NCI-H526 (cell line): ENCODE measurements at places on chromosomes 7 and 10.

GRCh38 chr10:101856626-101857025 lies 13.0 kb upstream of the KCNIP2 start:
- no peak for DNase-seq

DNA sequence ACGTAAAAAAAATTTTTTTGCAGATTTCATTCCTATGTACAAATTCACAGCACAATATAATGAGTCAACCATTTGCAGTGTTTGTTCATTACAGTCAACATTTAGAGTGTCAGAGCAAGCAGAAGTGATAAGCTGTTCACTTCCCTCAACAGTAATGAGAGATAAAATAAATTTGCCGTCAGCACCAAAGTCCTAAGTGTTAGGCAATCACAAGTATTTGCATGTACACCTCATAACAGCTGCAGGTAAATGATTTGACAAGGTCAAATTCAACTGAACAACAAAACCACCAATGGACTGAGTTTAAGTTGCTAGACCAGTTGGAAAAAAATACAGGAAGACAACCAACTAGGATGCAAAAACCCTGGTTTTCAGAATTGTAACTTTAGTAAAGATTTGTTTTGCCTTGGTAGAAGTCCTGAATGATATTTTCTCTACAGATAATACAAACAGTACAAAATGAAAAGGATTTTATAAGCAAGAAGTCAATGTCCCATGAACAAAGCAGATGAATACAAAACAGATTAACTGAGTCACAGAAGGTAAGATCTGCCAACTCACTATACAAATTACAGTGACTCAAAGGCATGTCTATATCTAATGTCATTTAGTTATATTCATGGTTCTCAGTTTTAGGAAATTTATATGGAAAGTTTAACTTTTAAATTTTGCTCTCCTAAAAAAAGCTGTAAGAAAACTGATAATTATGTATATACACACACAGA lies 10.4 kb downstream of the RAPGEF5 start:
- peak; percentile 90 for DNase-seq

GRCh38 chr7:33108554-33109004 lies 625 bp downstream of the RP9 start:
- DNase-seq, result peak; percentile 26

- no peak for DNase-seq
These were observed 30.1 kb downstream of the C10orf90 start for GRCh38 chr10:126640401-126640800.

DNA sequence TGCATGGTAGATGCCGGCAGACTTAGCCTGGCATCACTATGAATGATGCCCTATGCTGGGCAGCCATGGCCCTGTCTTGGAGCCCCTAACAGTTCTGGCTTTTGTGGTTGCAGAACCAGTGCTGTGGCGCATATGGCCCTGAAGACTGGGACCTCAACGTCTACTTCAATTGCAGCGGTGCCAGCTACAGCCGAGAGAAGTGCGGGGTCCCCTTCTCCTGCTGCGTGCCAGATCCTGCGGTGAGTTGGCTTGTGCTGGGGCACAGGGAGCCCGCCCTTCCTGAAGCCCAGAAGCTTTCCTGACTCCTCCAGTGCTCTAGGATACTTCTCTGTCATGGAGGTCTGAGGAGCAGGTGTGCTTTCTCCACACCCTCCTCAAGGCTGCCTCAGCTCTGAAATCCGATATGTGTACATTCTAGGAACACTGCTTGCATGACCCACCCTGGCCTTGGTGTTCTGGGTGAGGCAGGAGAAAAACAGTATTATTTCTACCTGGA lies 25.6 kb upstream of the SH2D4B start:
- DNase-seq, result no peak

- DNase-seq, result no peak
These were observed 61.0 kb downstream of the HTR5A start for GRCh38 chr7:155131090-155131489.

DNA sequence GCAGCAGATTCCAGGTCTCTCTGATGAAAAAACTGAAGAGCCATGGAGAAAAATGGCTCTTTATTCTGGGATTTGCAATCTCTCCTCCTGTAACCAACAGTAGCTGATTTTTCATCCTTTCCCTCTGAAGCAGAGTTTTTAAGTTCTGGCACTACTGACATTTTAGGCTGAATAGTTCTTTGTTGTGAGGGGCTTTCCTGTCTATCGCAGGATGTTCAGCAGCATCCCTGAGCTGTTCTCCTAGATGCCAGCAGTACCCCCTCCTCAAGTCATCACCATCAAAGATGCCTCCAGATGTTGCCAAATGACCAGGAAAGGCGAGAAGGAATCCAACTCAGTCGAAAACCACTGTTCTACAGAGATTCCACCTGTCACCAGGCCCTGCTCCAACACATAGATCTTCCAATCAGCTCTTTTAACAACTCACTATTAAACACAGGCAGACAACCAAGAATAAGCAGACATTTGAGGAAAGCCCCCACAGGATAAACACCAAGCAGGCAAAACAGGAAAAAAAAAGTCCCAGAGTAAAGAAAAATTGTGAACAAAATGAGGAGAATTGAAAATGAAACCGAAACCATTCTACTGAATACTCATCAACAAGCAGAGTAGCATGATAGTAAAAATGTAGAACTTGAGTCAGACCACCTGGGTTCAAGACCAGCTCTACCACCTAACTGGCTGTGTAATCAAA lies 124.8 kb downstream of the MPP7 start:
- DNase-seq, result no peak

- no peak for DNase-seq
These were observed 56.4 kb downstream of the HIPK2 start for GRCh38 chr7:139721417-139721816.

- no peak for DNase-seq
These were observed 180.6 kb upstream of the AGK start for GRCh38 chr7:141370650-141371049.

DNA sequence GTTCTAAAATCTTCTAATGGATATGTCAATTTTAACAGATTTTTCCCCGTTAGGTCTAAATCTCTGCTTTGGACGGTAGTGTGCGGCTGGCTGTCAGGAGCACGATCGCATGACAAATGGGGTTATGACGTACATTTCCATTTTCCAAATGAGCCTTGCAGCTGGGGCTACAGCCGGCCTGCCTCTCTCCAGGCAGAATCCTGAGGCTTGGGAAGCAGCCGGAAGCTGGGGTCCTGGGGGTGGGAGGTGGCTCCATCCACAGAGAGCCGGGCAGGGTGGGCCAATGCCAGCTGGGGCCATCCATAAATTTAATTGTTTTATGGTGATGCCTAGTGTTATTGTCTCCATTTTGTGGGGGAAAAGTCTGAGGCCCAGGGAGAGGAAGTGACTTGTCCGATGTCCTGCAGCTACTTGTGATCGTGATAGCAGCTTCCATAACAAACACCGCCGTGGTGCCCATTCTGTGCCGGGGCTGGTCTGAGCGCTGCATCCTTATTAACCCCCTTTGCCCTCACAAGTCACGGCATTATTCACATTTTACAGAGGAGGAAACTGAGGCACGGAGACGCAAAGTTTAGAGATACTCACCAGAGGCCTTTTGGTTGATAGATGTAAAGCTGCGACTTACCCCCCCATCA lies 53.0 kb upstream of the EBF3 start:
- no peak for DNase-seq

- DNase-seq, result no peak
These were observed 51.7 kb downstream of the LRRC18 start for GRCh38 chr10:48887982-48888381.

- DNase-seq, result no peak
These were observed 6.9 kb downstream of the MMD2 start for GRCh38 chr7:4951903-4952636.

GRCh38 chr10:3330663-3331062 lies 158.1 kb upstream of the PITRM1 start:
- no peak for DNase-seq

GRCh38 chr10:33136781-33137180 lies 178.8 kb upstream of the ITGB1 start:
- DNase-seq, result no peak

DNA sequence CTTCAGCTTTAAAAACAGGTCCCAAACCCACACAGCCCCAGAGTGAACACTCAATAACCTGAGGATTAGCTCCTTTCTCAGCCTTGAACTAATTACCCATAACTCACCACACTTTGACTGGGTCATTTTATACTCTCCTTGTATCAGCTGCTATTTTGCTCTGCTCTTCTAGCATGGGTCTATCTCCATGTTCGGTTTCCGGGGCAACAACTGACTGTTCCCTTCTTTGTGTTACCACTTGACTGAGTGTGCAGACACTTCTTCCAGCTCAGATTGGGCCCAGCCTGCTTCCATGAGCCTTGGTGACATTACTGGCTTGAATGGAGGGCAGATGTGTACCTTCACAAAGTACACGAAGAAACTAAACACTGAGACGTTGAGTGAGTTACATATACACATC lies 31.5 kb upstream of the PRPS1L1 start:
- no peak for DNase-seq

- DNase-seq, result no peak
These were observed 82.3 kb upstream of the FAM20C start for GRCh38 chr7:109898-110556.

GRCh38 chr10:30750971-30751677 lies 121.6 kb upstream of the LYZL2 start:
- DNase-seq, result no peak

DNA sequence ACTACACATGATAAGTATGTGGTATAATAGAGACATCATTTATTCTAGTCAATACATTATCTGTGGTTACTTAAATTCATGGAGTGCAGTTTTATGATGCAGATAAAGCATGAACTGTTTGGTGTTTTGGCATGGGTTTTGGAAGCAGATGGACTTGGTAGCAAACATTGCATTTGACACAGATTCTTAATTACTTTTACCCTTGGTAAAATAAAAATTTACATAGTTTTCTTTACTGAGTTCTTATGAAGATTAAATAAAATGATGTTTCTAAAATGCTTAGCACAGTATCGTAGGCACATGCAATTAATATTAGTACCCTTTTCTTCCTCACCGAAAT lies 92.0 kb downstream of the ABCA13 start:
- no peak for DNase-seq

DNA sequence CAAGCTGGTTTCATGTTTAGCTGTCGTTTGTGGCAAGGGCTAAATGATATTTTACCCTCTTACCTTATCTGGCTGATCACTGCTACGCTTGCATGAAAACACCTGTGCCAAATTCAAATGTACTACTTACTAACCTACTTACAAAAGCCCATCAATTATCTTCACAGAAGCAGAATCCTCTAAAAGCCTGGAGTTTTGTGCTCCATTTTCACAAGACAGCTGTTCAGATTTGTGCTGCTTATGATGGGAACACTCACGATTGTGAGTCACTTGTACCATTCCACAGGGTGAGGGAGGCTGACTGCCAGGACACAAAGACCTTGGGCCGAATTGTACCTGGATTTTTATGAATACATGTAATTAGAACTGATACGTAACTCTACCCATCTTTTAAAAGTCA lies 245.0 kb upstream of the NPY start:
- no peak for DNase-seq

DNA sequence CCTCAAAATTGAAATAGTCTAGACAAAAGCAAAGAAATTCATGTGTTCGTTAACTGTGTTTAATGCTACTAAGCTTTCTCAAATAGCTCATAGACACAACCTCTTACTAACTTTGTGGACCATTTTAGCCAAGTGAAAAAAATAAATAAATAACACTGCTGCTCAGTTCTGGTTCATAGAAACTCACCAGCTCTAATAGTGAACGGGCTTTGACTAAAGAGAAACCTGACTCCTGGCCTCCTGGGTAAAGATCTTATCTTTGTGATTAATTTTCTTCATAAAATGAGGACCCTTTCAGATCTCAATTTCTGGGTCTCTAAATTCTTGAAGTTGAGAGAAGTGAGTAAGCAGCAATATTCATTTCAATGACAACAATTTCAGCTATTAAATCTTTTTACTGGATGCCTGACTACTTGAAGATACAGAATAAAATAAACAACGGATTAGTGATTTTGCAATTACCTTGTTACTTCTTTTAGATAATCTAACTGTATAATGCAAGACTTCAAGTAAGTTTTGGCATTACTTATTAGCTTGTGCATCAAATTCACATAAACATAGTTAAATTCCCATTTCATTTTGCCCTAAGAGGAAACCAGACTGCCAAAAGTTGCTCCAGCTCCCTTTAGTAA lies 3.1 kb downstream of the CADPS2 start:
- peak; percentile 36 for DNase-seq

DNA sequence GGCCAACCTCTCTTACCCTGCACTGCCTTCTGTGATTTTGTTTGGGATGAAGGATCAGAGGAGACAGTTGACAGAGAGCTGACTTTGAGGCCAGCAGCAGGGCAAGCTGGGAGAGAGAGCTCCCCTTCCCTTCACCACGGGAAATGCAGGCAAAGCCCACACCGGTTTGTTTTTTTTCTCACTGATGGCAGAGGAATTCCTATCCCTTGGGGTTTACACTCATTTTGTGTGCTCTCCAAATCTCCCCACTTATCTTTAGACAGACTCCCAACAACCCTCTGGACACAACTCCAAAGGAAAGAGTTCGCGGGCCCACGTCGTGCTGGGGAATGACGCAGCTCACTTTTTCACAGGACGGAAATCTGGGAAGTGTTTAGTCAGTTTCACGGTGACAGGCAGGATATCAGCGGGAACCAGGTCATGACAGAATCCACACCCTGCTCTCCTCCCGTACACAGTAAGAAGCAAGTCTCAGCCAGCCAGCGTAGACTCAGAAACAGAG lies 68.3 kb upstream of the FAM171A1 start:
- DNase-seq, result peak; percentile 20

GRCh38 chr7:130904031-130904757 lies 170.2 kb upstream of the KLF14 start:
- DNase-seq, result no peak

DNA sequence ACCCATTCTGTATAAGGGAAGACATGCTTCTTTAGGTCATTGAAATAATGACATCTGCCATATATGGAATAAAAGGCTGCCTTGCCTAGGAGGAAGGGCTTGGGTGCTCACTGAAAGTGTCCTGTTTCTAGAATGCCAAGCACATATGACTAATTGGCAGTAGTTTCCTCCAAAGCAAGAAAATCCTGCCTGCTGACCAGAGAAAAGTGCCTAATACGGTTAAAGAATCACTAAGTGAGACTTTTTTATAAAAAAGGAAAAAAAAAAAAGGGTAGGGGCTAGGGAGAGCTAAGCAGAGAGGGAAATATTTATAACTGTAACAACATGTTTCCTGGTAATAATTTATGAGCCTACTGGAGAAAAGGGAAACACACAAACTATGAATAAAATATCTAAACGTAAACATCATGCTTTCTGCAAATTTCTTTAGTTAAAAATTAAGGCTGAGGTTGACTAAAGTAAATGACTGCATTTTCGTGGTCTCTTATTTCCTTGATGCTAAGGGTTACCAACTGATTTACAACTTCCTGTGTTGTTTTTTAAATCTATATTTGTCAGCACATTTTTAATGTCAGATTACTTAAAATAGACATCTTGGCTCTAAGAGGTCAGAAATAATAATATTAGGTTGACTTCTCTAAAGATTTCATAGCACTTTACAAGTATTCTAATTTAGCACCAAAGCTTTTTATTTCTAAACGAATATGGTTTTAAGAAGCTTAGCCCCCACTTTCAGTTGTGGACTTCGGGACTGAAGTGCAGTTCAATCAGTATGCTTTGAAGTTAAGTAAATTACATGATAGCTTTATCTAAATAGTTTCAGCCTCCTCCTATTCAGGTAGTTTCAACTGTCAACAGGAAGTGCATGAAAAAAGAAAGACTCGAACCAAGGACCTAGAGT lies 89.6 kb downstream of the CABCOCO1 start:
- no peak for DNase-seq
